Stimulated activated CD4-positive, alpha-beta T cell treated with anti-CD3 and anti-CD28 coated beads, TNF-alpha, amount 100 ng/mL, for 4 hours (primary cell): ENCODE measurements at places on chromosomes 2 and 18.

DNA sequence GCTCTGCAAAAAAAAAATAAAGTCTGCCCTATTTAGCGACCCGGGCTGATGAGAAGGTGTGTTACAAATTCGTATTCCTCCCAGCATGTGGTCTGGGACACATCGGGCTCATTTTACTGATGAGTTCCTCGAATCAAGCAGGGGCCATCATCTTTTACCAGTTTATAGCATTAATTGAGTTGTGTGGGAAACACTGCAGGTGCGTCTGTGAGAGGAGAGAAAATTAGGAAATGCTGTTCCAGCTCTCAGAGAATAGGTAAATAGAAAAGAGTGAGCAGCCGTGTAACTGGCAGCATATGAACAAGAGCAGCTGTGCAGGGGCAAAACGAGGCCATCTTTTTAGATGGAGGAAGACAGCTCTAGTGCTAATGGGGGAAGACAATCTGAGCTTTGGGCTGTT lies 216.7 kb downstream of the SETBP1 start:
- no peak for DNase-seq

- no peak for DNase-seq
Measured at GRCh38 chr2:183579686-183580085, 455.4 kb downstream of the NUP35 start.

DNA sequence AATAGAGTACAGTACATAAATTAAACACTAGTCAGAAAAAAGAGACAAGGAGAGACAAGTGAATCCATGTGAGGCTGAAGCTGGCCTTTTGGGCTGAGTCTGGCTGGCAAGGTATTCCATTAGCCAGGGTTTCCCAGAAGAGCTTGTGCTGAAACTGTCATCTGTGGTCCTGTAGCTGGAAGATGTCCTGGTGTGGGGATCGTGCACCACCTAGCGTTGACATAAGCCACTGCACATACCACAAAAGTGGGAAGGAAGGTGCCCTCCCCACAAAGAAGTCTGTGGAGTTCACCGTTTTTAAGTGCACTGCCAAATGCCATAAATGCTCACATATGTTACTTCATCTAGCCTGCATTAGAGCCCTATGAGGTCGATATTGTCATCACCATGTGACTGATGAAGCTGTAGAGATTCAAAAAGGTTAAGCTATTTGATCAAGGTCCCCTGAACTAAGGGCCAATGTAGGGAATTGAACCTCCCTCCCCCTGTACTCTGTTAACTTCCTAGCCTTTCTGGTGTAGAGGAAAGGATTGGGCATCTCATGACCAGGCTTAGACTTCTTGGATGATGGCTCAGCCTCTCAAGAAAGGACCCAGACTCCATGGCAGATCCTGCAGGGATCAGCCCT lies 31.9 kb upstream of the GALNT14 start:
- DNase-seq: peak; percentile 16

DNA sequence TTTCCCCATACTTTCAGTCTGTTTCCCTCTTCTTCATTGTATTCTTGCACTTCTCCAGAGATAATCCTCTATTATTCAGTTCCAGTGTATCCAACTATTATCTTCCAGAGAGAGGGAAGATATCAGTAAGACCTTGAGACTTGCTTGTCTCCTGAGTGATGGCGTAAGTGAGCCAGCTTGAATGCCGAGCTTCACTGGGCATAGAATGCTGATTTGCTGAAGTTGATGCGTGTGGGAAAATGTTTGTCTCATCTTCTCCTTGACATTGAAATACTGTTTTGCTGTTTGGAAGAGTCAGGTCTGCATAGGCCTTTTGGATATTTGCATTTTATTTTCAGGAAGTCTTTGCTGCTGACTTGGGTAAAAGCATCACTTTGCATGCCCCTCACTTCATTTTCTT lies 41.1 kb upstream of the MGAT5 start:
- DNase-seq: no peak

- no peak for DNase-seq
Measured at GRCh38 chr2:240238201-240238600, 97.7 kb upstream of the OTOS start.

- no peak for DNase-seq
Measured at GRCh38 chr2:155485141-155485842, 786.8 kb downstream of the KCNJ3 start.

- no peak for DNase-seq
Measured at GRCh38 chr18:46402396-46402795, 254.6 kb downstream of the LOXHD1 start.

DNA sequence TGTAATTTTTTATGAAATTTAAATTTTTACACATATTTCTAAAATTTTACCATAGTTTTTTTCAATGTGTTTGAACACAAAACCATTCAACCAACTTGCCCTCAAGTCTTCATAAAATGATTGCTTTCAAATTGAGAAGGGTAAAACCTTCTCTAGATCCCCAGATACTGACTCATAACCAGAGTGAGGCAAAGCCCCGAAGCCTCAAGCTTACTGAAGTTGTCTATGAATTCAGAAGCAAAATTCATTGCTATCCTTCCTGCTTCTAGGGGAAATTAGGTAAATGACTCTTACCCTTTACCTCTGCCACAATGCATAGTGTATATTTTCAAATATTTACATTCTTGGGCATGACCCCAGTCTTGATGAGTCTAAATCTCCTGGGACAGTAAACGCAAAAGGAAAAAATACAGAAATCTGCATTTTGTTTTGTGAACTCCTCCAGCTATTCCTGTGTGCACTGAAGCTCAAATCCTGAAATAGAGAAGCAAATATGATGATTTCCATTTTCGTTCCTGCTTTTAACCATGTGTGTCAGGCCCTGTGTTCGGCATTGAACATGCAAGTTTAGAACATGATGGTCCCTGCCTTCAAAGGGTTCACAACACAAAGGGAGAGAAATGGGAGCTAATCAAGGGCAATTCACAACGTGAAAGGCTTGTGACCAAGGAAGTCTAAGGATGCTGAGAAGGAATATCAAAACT lies 246.3 kb downstream of the SUCLG1 start:
- DNase-seq: no peak

DNA sequence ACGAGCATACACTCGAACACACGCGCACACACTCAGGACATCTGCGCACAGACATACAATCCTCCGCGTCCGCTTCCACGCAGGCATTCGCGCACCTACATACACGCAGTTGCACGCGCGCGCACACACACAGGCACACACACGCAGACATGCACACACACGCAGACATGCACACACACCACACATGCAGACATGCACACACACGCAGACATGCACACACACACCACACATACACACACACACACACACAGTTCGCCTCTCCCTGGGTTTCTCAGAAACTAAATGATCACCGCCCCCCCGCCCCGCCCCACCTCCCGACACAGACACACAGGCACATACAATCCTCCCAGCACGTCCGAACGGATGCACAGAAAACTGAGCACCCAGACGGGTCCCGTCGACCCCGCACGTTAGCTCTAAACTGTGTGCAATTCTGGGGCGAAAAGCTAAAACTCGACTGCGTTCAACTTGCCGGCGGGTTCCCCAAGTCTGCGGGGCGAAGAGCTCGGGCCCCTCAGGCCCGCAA lies 1.0 kb downstream of the EPHA4 start:
- DNase-seq: no peak

GRCh38 chr18:72391427-72391826 lies 152.7 kb downstream of the CBLN2 start:
- no peak for DNase-seq

GRCh38 chr18:57026316-57026715 lies 120.6 kb upstream of the BOD1L2 start:
- no peak for DNase-seq

- no peak for DNase-seq
Measured at GRCh38 chr2:28336264-28336980, 56.2 kb upstream of the FOSL2 start.

GRCh38 chr18:45441110-45441847 lies 174.0 kb upstream of the SLC14A2 start:
- no peak for DNase-seq
